ENCODE measurements at places on chromosomes 2 and 18.

GRCh38 chr2:239944694-239945551, 80.2 kb downstream of the NDUFA10 start:
- H3K36me3 ChIP-seq = peaks cover 2% of the 10 kb centered on the region
- H3K27ac ChIP-seq = no peak overlapping the region
- DNase-seq = no peak
- H3K27me3 ChIP-seq = no peaks in the 10 kb centered on the region

DNA sequence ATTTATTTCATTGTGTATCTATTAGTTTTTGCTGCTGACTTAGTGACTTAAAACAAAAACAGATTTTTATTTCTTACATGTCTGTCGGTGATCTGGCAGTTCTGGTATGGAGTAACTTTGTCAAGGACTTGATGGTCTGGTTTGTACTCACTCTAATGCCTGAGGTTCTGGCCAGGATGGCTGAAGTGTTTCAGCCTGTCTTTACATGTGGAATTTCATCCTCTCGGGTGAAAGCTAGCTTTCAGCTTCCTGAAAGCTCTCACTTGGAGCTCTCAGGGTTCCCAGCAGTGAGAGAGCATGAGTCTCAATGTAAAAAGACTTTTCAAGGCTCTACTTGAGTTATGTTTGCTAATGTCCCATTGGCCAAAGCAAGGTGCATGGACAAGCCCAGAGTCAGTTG, 216.4 kb downstream of the NR4A2 start:
- H3K4me3 ChIP-seq = no peak overlapping the region
- no peaks in the 10 kb centered on the region for H3K4me1 ChIP-seq
- no peak overlapping the region for H3K27ac ChIP-seq

GRCh38 chr2:226773291-226773690, 26.3 kb downstream of the IRS1 start:
- DNase-seq = no peak
- H3K4me3 ChIP-seq = no peak overlapping the region
- no peaks in the 10 kb centered on the region for H3K36me3 ChIP-seq
- peak overlapping the region; percentile 35 for H3K27ac ChIP-seq

DNA sequence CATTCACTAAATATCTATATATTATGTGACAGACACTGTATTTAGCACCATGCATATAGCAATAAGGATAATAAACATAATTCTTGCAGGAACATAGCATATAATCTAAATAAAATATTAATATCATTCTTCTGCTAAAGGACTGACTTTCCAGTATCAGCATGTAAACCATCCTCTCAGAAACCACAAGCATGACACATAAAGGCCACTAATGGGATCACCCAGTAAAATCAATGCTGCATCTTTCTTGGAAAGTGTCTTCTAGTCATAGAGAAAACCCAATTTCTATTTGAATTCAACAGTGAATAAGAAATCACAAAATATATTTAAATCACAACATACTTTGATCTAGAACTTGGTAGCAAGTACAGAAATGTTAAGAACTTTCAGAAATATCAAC, 5.8 kb upstream of the LRP1B start:
- H3K27ac ChIP-seq = no peak overlapping the region
- DNase-seq = no peak
- H3K36me3 ChIP-seq = no peaks in the 10 kb centered on the region
- peaks cover 2% of the 10 kb centered on the region for H3K4me1 ChIP-seq
- no peak overlapping the region for H3K4me3 ChIP-seq
